ENCODE measurements at places on chromosomes 2 and 18. TPM values are rescaled to one million over a fixed set of nuclear protein-coding genes. Genes with fewer than 3 reads are reported as not detected.
A peak's percentile ranks its signal among the peaks of the same experiment; 100 is the strongest.

Gene PHLPP1
- 118 TPM for total RNA-seq

Gene ABHD1
- total RNA-seq: 4.0 TPM

Gene EFR3B
- total RNA-seq: 57.4 TPM

Gene GPR39
- 0.52 TPM for total RNA-seq

Gene DNPEP
- total RNA-seq: 25.6 TPM

Gene HOXD11
- not detected for total RNA-seq

Gene INSIG2
- total RNA-seq: 30.4 TPM

Gene TUBB8B
- 2.7 TPM for total RNA-seq

DNA sequence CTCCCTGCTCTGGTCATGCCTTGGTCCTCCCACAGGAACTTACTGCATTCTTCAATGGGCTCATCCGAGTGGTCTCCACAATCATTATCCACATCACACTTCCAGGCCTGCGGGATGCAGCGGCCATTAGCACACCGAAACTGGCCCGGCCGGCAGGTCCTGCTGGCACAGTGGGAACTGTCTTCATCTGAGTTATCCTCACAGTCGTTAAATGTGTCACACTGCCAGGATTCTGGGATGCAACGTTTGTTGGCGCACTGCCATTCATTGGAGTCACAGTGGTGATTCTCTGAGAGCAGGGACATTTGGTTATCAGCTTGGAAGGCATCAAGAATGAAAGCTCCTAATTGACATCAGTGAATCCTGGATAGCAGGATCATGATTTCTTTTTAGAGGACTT is 104.5 kb downstream of the DHRS9 start:
- DNase-seq: no peak

GRCh38 chr18:41326311-41326710 is 628.7 kb upstream of the PIK3C3 start:
- DNase-seq: no peak

GRCh38 chr2:15059870-15060512 is 427.5 kb downstream of the LRATD1 start:
- no peak for DNase-seq

- DNase-seq: no peak
Observed at GRCh38 chr2:231780123-231780908, 766 bp downstream of the PDE6D start.

- no peak for DNase-seq
Observed at GRCh38 chr2:236236559-236237452, 27.4 kb downstream of the ASB18 start.

DNA sequence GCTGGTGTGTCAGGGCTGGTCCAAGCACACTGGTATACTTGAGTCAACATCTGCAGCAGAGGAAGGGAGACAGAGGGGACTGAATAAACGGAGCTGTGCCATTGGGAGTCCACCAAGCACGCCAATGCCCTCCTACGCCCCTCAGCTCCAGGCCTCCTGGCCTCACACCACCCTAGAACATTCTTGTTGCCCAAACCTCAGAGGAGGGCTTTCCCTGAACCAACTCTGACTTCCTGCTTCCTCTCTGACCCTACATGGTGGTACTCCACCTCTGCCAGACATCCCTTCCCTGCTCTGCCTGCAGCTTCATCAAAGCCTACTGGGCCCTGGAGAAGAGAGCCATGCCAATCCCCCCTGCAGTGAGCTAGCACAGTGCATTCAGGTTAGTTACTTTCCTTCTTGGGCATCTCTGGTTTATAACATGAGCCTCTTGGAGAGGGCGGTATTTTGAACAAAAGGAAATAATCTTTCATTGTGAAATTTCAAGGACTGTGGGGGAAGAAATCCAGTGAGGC is 54.4 kb downstream of the ZBTB7C start:
- no peak for DNase-seq

- DNase-seq: no peak
Observed at GRCh38 chr2:199341123-199341522, 116.6 kb downstream of the SATB2 start.

- no peak for DNase-seq
Observed at GRCh38 chr2:30346471-30347169, 100.4 kb upstream of the LCLAT1 start.

DNA sequence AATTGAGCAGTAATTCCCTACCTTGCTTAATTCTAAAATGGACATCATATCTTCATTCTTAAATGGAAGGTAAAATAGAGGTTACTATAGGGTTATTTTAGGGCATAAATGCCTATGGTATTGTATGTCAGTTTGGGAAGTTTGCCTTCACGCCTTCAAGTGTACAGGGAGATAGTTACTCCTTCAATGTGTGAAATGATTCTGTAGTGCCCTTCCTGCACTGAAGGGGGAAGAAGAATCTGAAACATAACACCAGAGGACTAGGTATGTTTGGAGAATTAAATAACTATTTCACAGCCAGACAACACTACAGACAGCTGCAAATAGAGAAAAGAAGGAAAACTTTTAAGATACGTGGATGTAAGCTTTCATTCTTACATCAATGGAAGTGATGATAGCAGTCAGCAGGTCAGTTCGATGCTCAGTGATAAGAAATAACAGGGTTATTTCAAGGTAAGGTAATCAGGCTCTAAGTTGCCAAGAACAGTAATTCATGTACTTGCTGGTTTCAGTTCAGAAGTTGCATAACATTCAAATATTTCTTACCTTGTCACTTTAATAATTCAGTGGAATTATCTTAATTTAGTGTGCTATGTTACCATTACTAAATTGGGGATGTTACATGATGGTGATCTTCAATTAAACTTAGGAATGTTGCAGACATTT is 4.0 kb downstream of the PKP4 start:
- no peak for DNase-seq

- no peak for DNase-seq
Observed at GRCh38 chr2:71103809-71104208, 26.2 kb downstream of the MCEE start.

GRCh38 chr18:77016936-77017335 is 115.6 kb downstream of the MBP start:
- DNase-seq: peak; percentile 93

- DNase-seq: peak; percentile 10
Observed at GRCh38 chr2:128380061-128380889, 61.6 kb upstream of the HS6ST1 start.

DNA sequence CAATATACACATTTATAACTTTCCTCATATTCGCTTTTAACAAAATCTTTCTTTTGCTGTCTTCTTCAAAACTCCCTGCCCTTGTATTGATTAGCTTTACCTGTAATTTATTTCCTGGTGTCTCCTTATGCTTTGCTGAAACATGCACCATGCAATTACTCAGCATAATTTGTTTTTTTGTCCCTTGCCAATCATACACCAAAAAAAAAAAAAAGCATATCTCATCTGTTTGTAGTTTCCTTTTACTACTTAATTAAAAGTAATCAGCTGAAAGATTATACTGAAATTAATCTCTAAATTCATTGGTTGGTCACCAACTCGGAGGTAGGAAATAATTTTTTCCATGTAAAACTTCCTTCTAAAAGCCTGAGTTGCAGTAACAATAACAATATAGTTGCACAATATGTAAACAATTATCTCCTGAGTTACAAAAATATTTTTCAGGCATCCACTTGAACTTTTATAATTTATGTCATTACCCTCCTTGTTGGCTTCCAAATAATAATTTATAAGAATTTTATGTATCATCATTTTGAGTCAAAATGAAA is 53.0 kb upstream of the ROCK1 start:
- DNase-seq: no peak

GRCh38 chr2:55519938-55520885 is 694 bp downstream of the CFAP36 start:
- no peak for DNase-seq

GRCh38 chr2:121260370-121261154 is 24.4 kb downstream of the TFCP2L1 start:
- DNase-seq: no peak

DNA sequence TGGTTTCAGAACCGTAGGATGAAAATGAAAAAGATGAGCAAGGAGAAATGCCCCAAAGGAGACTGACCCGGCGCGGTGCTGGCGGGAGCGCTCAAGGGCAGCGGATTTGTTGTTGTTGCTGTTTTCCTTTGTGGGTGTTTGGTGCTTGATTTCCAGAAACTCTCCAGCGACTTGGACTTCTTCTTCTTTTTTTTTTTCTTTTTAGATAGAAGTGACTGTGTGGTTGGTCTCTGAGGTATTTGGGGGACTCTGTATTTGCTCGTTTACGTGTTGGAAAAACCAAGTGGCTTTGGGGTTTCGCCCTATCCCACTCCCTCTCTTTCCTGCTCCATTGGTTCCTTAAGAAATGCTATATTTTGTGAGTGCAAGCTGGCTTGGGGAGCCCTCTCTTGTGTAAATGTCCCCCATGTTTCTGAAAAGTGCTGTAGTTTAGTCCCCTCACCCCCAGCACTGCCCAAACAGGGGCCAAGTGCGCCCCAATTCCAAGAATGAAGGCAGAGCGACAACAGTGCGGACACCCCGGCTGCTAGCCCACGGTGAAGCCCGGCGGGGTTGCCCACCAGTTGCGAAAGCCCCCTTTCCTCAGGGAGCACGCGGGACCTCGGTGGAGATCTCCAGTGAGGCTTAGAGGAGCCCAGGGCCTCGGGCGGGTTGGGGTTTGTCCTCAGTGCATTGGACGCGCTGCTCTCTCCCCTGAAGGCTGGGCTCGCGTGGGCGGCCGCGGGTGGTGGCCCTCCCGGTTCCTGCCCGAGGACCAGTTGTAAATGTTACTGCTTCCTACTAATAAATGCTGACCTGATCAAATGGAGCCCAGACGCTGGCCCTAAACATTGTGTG is 1.8 kb downstream of the HOXD9 start:
- no peak for DNase-seq

DNA sequence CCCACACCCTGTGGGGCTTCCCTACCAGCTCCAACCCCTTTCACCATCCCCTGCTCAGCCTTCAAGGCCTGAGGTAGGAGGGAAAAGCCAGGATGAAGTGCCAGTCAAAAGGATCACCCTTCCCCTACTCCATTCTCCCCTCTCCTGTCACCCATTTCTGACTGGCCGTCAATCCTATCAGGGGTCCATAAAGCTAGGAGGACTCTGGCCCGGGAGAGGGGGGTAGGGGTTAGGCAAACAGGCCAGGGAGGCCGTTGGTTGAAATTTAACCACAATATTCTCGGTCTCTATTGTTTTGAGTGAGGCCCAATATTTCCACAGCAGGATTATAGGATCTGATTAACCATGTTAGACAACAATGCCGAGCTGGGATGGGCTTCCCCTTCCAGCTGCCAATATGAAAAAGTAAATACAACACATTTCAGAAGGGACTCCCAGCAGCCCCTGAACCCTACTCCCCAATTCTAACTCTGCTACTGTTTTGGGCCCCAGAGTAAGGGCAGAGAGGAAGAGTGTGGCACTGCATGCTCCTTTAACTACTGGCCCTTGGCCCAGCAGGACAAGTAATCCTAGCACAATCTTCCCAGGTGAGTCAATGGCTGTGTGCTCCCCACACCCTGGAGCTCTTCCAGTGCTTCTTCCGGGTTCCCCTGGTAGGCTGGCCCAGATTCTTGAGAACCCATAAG is 10.6 kb upstream of the IHH start:
- no peak for DNase-seq

DNA sequence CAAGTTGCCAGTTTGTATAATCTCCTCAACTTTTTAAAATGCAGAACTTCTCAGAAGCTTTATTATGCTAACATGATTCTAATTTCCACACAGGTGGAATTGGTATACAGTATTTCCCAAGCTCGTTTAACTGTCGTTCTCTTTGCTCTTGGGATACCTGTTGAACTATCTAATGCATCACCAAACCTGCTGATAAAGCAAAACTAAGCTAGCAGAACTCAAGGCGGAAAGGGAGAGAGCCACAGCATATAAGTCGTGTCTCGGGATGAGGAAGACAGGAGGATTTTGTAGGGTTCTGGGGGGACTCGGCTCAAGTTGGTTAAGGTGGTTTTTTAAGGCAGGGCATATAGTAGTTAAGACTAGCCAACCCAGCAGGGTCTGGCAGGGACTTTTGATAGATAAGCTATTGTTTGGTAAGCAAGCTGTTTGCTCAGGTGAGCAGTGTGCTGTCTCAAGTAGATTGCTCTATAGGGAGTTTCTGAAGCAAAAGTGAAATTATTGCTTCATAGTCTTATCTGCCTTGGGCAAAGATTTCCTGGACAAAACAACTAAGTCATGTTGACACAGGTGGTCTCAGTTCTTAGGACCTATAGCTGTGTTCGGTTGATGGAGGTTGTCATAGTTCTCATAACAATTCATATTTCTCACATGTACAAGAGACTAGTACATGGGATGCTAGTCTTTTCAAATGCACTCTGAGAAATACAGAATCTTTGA is 28.2 kb upstream of the CHRNA1 start:
- DNase-seq: no peak

- DNase-seq: no peak
Observed at GRCh38 chr18:76484749-76485387, 10.2 kb downstream of the ZNF516 start.

- DNase-seq: no peak
Observed at GRCh38 chr2:74017223-74017622, 32.5 kb downstream of the TET3 start.

DNA sequence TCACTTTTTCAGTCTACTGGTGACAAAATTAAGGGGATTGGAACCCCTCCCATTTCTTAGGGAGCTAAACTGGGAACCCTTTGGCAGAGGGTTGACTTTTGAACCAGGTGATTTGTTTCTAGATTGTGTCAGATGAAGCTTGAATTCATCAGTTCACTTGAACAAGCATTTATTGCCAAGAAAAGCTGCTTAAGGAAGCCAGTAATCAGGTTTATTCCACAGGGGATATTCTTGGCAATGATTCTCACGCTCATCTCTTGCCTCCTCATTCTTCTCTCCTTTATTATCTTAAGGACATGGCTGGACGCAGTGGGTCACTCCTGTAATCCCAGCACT is 101.0 kb downstream of the ALPK2 start:
- DNase-seq: no peak

GRCh38 chr2:58336416-58336815 is 95.3 kb upstream of the FANCL start:
- no peak for DNase-seq

- no peak for DNase-seq
Observed at GRCh38 chr2:28408764-28409599, 16.3 kb downstream of the FOSL2 start.

- DNase-seq: no peak
Observed at GRCh38 chr2:117631152-117631945, 183.1 kb upstream of the DDX18 start.
